ENCODE measurements at places on chromosomes 7 and 10. TPM values are rescaled to one million over a fixed set of nuclear protein-coding genes. Genes with fewer than 3 reads are reported as not detected.

DNA sequence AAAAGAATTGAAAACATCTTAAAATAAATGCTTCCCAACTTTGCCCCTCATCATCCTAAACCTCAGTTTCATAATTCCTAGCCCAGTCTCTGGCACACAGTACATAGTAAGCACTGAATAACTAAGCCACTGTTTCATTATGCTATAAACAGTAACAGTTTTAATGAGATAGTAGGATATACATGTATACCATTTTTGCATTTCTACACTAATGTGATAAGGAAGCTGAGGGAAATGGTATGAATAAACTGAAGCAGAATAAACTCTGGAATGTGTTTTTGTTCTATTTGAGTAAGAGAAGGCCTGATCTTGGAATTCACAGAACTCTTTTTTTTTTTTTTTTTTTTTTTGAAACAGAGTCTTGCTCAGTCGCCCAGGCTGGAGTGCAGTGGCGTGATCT lies 8.8 kb downstream of the NAPEPLD start:
- no peak for DNase-seq

DNA sequence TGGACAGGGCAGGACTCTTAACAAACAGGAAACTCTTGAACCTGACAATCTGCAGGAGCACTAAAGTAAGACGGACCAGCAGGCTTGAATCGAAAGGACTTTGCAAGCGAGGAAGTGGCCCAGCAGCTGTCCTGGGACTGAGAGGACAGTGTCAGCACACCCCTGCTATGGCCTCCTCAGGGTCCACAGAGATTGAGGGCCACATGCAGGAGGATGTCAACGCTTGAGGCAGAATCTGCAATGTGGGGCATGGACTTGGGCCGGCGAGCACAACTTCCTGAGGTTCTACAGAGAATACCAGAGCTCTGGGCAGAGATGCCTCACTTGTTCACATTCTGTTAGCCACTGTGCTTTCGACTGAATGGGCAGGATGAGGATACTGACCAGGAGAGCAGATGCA lies 84.4 kb upstream of the EFCAB10 start:
- DNase-seq, result no peak

GRCh38 chr10:103154521-103155299 lies 38.4 kb downstream of the NT5C2 start:
- DNase-seq, result no peak

DNA sequence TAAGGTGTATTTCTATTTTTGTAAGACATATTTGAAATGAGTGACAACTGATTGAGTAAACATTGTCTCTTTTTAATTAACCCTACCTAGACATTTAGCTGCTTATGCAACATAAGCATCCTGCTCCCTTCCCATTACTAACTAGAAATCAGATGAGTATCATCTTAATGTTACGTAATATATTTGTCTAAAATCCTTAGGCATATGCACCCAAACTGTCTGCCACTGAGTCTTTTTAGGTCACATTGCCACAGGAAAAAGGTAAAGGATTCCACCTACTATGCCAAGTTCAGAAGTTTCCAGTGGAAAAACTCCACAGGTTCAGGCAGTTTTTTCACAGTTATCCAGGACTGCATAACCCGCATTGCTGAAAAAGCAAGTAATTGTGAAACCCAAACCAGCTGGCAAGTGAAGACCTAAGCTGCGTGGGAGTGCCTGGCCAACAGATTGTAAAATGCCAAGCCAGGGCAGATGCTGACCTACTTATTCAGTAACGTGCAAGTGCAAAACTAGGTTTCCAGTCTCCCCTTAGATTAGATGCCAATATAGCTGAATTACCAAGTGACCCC lies 983.7 kb downstream of the GATA3 start:
- DNase-seq, result no peak

DNA sequence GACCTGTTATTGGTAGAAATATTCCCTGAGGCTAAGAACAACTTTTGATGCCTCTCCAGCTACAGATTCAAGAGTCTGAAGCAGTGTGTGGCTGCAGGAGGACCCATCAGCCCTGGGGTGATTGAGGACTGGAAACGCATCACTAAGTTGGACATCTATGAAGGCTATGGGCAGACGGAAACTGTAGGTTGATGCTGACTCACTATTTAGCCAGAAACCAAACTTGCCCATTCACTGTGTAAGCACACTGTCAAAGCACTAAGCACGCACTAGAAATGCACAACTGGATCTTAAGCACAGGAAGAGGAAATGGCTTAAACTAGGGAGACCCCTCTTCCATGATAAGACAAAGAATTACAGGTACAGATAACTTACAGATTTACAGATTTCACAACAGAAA lies 20.8 kb downstream of the ACSM6 start:
- no peak for DNase-seq

DNA sequence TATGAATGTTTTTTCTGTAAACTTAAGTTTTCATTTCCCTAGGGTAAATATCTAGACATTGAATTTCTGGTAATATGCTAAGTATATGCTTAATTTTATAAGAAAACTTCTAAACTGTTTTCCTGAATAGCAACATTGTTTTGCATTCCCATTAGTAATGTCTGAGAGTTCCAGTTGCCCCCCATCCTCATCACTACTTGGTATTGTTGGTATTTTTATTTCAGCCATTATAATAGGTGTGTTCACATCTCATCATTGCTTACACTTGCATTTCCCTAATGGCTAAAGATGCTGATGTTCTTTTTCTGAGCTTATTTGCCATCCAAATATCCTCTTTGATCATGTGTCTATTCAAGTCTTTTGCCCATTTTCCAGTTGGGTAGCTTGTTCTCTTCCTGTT lies 269.6 kb downstream of the KCNMA1 start:
- no peak for DNase-seq

Gene SPDYE5
- 0.30 TPM for total RNA-seq

DNA sequence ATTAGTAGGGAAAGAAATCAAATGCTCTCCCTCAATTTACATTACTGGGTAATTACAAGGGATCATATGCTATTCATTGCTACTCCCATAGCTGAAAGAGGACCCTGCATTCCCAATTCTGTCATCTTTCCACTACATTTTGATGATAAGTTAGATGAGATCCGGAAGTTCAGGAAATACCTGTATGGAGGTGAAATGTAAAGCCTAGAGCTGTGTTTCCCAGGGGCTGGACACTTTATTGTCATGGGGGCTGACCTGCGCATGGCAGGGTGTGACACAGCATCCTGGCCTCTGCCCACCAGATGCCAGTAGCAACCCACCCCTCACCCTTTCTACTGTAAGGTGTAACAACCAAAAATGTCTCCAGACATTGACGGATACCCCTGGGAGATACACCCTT lies 56.6 kb downstream of the HECW1 start:
- DNase-seq, result no peak

DNA sequence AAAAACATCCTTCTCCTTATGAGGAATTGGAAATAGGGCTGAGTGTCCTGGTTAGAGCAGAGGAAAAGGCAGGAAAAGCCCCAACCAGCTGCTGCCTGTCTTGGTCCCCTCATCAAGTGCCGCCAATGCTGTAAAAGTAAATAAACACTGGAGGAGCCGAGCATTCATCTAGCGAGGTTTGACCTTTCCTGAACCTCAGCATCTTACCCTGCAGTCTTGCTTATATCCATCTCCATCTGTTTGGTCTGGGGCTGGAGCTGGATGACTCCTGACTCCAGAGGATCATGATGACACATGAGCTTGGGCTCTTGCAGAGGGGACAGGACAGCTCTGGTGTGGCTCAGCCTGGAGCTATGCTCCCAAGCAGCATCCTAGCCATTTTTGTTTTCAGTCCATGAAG lies 501.1 kb downstream of the TNS3 start:
- no peak for DNase-seq

Gene GLCCI1
- 39.1 TPM for total RNA-seq

Gene SLC18A3
- not detected for total RNA-seq

Gene PRSS37
- not detected for total RNA-seq

GRCh38 chr7:24500599-24500998 lies 72.7 kb upstream of the PALS2 start:
- DNase-seq, result no peak

DNA sequence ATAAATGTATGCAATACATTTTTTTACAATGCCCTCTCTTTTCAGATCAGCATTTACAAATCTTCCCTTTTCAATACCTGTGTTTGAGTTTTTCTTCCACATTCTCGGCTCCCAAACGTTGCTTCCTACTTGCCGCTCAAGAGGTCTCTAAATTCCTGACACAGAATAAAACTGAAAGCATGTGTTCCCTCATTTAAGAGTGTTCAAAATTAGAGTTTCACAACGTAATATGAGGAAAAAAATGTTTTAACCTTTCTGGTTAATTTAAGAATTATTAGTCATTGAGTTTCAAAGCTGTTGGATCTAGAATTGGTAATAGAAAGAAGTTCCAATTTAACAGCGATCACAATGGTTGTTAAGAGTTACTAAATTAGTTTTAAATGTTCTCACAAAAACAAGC lies 100.4 kb downstream of the ARID5B start:
- DNase-seq, result no peak

DNA sequence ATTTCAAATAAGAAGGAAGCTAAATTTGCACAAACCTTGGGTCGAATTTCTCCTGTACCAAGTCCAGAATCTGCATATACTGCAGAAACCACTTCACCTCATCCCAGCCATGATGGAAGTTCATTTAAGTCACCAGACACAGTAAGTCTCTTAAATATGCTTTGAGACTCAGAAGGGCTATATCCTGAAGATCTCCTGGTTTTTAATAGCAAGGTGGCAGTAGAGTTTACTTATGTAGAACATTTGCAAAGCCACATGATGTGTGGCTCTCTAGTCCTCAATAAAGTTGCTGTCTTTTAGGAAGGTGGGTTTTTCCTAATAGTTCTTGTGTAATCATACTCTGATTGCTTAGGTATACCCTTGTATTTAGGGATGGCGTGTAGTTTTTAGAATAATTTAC lies 8.7 kb downstream of the DBF4 start:
- DNase-seq, result no peak

Gene SAMD9
- 52.7 TPM for total RNA-seq

- DNase-seq, result no peak
These were observed 36.5 kb downstream of the DDIT4 start for GRCh38 chr10:72310241-72310633.

DNA sequence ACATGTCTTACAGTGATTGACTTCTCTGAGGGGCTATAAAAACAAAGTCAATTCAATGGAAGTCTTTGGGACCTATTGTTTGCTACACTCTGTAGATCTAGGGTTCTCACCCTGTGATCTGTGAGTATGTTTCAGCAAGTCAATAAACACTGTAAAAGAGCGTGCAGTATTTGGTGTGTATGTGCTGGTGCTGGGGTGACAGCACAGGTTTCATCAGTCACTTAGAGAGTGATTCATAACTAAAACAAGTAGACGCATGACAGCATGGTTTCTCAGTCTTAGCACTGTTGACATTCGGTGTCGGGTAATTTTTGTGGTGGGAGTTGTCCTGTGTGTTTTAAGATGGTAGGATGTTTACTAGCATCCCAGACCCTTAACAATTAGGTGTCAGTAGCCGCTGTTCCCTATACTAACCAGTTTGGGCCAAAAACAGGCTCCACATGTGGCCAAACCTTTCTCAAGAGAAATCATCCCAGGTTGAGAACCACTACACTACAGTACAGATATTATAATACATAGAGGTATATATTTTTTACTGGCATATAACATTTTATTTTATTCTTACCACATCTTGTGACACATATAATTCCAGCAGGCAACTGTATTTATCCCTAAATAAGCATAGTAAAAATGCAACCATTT lies 411.8 kb downstream of the ARL4A start:
- DNase-seq, result no peak

DNA sequence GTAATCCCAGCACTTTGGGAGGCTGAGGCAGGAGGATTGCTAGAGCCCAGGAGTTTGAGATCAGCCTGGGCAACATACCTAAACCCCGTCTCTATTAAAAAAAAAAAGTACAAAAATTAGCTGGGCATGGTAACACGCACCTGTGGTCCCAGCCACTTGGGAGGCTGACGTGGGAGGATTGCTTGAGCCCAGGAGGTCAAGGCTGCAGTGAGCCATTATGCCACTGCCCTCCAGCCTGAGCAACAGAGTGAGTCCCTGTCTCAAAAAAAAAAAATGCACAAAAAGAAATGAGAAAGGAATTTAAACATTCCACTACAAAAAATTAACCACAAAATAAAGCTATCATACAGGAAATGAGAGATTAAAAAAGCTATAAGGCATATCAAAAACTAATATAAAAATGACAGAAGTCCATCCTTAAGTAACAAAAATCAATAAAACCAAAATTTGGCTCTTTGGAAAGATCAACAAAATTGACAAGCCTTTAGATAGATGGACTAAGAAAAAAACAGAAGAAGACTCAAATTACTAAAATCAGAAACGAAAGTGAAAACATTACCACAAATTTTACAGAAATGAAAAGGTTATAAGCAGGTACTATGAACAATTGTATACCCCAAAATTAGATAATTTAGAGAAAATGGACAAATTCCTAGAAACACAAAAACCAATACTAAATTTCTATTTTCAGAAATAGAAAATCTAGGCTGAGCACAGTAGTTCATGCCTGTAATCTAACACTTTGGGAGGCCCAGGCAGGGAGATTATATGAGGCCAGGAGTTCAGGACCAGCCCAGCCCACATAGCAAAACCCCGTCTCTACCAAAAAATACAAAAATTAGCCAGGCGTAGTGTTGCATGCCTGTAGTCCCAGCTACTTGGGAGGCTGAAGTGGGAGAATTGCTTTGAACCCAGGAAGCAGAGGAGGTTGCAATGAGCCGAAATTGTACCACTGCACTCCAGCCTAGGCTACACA lies 42.4 kb upstream of the NANOS1 start:
- no peak for DNase-seq

Gene TLL2
- total RNA-seq, result 0.24 TPM

Gene LBX1
- not detected for total RNA-seq
